ENCODE measurements at places on chromosomes 12 and 14.

DNA sequence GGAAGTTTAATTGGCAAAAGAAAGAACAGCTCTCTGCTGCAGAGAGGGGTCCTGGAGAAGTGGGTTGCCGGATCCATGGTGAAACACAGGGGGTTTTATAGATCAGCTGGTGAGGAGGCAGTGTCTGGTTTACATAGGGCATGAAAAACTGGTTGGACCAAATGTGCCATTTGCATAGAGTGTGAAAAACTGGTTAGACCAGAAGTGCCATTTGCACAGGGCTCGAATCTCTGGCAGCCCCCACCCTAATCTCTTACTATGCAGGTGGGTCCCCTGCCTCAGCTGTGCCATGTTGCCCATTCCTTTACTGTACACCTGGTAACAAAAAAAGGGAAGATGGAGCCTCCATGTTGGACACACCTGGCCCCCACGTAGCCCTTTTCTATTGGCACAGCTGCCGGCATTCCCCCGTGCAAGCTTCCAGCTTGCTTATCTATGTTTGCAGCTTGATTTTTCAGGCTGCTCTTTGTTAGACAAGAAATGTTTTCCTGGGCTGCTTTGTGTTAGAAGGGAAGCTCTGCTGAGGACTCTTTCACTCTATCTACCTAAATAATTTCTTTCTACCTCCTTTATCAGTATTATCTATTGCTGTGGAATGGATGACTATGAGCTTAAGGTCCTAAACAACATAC is 61.1 kb upstream of the TMEM132D start:
- no peak for DNase-seq

DNA sequence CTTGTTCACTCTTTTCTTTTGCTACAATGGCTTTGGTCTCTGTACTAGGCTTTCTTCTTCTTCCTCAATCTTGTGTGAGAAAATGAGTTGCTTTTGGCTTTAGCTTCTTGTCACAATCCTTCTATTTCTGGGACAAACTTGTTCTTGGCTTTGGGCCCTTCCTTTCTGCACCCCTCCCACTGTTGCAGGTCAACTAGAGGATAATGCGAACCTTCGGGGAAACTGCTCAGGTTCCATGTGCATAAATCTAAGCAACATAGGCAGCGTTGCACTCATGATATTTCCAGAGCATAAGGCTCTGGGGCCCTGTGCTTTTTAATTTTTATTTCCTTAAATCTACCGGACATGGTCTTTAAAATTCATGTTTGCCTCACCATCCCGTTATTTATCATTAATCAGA is 89.8 kb upstream of the LRIG3 start:
- no peak for DNase-seq

GRCh38 chr12:132071830-132072384 is 72.2 kb downstream of the DDX51 start:
- DNase-seq, result no peak

DNA sequence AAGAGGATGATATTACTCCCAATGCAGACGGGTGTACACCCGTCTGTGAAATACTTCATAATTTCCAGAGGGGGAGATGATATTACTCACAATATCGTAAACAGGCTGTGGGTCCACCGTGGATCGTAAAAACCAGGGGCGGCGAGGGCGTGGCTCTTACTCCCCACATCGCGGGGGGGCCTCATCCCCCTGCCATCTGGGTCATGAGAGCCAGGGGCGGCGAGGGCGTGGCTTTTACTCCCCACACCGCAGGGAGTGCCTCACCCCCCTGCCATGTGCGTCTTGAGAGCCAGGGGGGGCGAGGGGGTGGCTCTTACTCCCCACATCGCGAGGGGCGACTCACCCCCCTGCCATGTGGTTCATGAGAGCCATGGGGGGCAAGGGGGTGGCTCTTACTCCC is 86.2 kb upstream of the GNG2 start:
- DNase-seq, result no peak

- no peak for DNase-seq
Observed at GRCh38 chr12:45356822-45357538, 141.1 kb downstream of the ANO6 start.

- no peak for DNase-seq
Observed at GRCh38 chr14:22070119-22070982, 396.7 kb upstream of the OR4E1 start.
